ENCODE measurements at places on chromosomes 4 and X. TPM values are rescaled to one million over a fixed set of nuclear protein-coding genes. Genes with fewer than 3 reads are reported as not detected.

DNA sequence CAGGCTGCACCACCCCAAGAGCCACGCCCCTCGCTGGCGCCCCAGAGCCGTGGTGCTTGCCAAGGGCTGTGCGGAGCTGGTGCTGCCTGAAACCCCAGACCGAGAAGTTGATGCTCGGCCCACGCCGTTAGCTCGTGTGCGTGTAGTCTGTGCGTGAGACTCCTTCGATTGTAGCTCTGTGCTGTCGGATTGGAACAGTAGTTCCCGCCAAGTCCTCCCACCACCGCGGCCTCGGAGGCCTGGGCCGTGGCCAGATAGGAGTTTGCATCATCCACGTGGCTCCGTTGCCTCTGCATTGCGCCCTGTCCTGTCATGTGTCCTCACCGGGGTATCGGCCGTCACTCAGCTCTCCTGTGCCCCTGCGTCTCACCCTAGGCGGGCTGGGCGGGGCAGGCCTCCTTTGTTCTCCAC, 24.2 kb downstream of the TNIP2 start:
- peak overlapping the region; percentile 50 for H3K27ac ChIP-seq
- peaks cover 31% of the 10 kb centered on the region for H3K36me3 ChIP-seq
- H3K4me1 ChIP-seq, result no peaks in the 10 kb centered on the region
- DNase-seq, result no peak
- H3K27me3 ChIP-seq, result no peaks in the 10 kb centered on the region
- H3K4me3 ChIP-seq, result no peak overlapping the region

- no peaks in the 10 kb centered on the region for H3K4me1 ChIP-seq
- H3K27ac ChIP-seq, result no peak overlapping the region
- DNase-seq, result no peak
- no peak overlapping the region for H3K4me3 ChIP-seq
- H3K36me3 ChIP-seq, result no peaks in the 10 kb centered on the region
Measured at GRCh38 chr4:143163614-143164013, 21.1 kb upstream of the USP38 start.

RAI2 gene
- 7.2 TPM for total RNA-seq

GRCh38 chrX:50448565-50448964, 22.1 kb downstream of the DGKK start:
- DNase-seq, result no peak
- H3K4me1 ChIP-seq, result no peaks in the 10 kb centered on the region
- H3K27ac ChIP-seq, result no peak overlapping the region
- H3K4me3 ChIP-seq, result no peak overlapping the region

- H3K4me1 ChIP-seq, result no peaks in the 10 kb centered on the region
- no peak for DNase-seq
- no peak overlapping the region for H3K27ac ChIP-seq
- H3K27me3 ChIP-seq, result no peaks in the 10 kb centered on the region
Measured at GRCh38 chr4:102411408-102411807, 66.1 kb upstream of the SLC39A8 start.

- no peaks in the 10 kb centered on the region for H3K27me3 ChIP-seq
- peak overlapping the region; percentile 80 for H3K27ac ChIP-seq
- peaks cover 7% of the 10 kb centered on the region for H3K4me1 ChIP-seq
- no peak for DNase-seq
- no peaks in the 10 kb centered on the region for H3K36me3 ChIP-seq
Measured at GRCh38 chrX:105837232-105837631, 14.9 kb downstream of the NRK start.

- no peak for DNase-seq
- H3K4me3 ChIP-seq, result no peak overlapping the region
- H3K27me3 ChIP-seq, result no peaks in the 10 kb centered on the region
- H3K4me1 ChIP-seq, result no peaks in the 10 kb centered on the region
- no peak overlapping the region for H3K27ac ChIP-seq
Measured at GRCh38 chrX:42755815-42756214, 22.1 kb downstream of the PPP1R2C start.

GRCh38 chr4:150379454-150379853, 202.5 kb upstream of the MAB21L2 start:
- no peak overlapping the region for H3K27ac ChIP-seq
- H3K4me3 ChIP-seq, result no peak overlapping the region
- no peaks in the 10 kb centered on the region for H3K4me1 ChIP-seq
- no peaks in the 10 kb centered on the region for H3K27me3 ChIP-seq

DNA sequence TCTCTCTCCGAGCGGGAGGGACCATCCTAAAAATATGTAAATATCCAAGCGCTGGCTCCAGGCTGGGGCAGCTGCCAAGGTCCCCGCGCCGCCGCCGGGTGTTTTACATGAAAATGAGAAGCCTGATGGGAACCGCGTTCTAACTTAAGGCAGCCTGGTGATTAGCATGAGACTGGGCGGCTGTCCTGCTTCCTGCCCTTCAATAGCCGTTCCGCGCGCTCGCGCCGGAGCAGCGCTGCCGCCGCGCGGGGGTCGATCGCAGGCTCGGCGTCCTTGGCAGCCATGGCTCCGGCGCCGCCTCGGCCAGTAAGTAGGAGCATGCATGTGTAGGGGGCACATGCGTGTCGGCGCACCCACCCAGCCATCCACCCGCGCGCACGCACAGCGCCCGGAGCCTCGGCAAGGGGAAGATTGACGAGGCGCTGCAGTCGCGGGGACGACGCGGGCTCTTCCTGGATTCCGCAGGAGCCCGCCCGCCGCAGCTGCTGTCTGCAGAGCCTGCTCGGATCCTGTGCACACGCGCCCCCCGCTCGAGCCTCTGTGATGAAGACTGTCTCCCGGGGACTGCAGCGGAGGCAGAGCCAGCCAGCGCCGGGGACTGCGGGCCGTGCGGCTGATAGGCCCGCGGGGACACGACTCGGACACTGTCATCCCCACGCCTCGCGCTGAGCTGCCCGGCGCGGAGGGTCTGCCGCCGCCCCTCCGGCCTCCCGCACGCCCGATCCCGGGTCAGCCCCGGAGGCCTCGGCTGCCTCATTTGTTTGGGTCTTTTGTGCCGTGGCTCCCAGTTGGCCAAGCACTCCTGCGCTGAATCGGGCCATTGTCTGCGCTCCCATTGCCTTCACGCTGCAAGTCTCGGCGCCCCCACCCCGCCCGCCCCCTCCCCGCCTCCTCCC, 734 bp downstream of the STOX2 start:
- H3K36me3 ChIP-seq, result peaks cover 3% of the 10 kb centered on the region
- H3K4me1 ChIP-seq, result peaks cover 8% of the 10 kb centered on the region
- peak; percentile 50 for DNase-seq

DNA sequence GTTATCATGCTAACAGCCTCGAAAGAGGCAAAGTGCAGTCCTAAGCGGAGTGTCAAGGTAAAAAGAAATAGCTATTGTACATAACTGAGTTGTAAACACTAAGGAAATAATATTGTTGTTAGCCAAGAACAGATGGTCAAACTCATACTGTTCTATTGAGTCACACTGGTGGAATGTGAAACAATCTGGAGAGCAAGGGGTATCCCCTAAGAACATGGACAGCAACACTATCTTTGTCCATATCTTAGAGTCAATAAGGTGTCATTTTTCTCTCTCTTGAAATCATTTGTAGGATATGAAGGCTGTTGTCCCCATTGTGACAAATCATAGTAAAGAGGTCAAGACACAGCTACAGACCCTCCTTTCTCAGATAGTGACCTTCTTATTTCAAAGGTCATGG, 4.5 kb upstream of the PDGFC start:
- no peaks in the 10 kb centered on the region for H3K27me3 ChIP-seq
- DNase-seq, result no peak
- H3K36me3 ChIP-seq, result no peaks in the 10 kb centered on the region
- H3K4me1 ChIP-seq, result peaks cover 38% of the 10 kb centered on the region

DNA sequence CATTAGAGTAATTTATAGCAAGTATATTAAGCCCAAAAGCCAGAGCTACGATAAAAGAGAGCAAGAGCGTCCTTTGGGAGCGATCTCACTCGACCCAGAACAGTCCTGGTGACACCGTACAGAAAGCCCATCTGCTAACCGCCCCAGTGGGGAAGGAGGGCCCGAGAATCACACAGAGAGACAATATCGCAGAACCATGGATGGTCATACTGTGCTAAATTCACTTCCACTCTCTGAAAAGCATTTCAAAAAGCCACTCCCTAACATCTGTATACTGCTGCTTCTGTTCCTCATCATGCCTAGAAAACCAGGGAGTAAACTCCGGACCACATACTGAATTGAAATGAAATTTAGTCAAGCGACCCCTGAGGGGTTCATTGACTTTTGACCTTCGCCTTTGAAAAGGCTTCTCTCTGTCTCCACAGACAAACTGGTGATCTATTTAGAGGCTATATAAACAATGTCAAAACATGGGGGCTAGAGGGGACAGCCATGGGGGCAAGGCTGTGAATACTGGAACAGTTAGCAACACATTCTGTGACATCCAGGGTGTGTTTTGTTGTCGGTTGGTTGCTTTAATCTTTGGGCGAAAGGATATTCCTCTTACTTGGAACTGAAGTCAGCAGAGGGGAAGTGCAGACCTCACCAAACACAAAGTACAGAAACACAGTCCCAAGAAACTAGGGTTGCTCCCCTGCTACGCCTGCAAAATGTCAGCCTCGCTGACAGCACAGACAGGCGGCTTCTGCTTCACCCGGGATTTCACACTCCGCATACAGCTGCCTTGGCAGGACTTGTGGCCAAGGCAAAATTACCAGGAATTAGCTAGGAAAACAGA, 129.0 kb upstream of the RASGEF1B start:
- no peaks in the 10 kb centered on the region for H3K36me3 ChIP-seq
- no peak overlapping the region for H3K27ac ChIP-seq
- no peak overlapping the region for H3K4me3 ChIP-seq
- no peak for DNase-seq
- H3K4me1 ChIP-seq, result peaks cover 7% of the 10 kb centered on the region
- peaks cover 3% of the 10 kb centered on the region for H3K27me3 ChIP-seq

L1CAM gene
- total RNA-seq, result 1.4 TPM

DNA sequence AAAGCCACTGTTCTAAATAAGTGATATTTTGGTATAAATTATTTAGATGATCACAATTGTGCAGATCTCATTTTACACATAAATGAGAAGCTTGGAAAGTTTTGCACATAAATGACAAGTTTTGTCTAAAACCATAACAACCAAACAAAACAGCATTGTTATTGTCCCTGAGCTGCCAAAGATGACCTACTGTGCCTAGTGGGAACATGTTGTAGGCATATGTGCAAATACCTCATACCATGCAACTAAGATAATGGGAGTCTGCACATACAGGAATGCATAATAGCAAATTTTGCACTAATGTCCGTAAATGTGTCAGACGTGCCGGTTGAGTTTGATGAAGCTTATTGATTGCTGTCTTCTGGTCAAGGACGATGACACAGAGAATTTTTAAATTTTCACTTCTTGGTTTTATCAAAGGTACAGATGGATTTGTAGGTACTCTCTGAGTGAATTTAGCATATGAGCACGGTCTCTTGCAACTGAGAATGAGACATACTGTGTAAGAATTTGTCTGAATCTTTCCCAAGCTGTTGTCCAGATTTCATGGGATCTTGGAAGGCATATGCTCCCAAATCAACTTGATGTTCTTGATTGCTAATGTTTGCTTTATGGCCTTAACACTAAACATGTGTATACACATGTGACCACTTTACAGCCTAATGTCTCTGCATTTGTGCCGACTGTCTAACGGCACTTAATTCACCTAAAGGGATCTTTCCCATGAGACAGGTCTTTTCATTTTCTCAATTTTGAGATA, 1133.5 kb downstream of the FAT4 start:
- H3K27me3 ChIP-seq, result no peaks in the 10 kb centered on the region
- H3K4me1 ChIP-seq, result no peaks in the 10 kb centered on the region
- no peak for DNase-seq
- no peaks in the 10 kb centered on the region for H3K36me3 ChIP-seq

DNA sequence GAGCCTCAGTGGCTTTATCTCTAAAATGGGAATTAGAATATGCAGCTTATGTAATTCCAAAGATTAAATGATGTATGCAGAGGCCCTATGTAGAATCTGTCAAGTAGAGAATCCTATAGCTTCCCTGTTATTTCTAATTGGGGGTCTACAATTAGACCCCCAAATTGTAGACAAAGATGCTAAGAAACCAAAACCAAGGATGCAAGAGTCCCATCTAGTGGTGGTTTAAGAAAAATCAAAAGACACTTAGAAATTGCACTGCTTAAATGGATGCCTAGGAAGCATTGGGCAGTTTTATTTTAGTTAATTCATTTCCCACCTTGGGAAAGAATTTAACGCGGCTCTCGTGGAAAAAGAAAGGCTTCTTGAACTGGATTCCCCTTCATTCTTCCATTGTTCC, 115.2 kb downstream of the GABRA2 start:
- H3K27ac ChIP-seq, result no peak overlapping the region
- DNase-seq, result no peak
- H3K27me3 ChIP-seq, result peaks cover 9% of the 10 kb centered on the region
- no peak overlapping the region for H3K4me3 ChIP-seq
- no peaks in the 10 kb centered on the region for H3K36me3 ChIP-seq
- H3K4me1 ChIP-seq, result no peaks in the 10 kb centered on the region

NUDT10 gene
- 3.4 TPM for total RNA-seq

DNA sequence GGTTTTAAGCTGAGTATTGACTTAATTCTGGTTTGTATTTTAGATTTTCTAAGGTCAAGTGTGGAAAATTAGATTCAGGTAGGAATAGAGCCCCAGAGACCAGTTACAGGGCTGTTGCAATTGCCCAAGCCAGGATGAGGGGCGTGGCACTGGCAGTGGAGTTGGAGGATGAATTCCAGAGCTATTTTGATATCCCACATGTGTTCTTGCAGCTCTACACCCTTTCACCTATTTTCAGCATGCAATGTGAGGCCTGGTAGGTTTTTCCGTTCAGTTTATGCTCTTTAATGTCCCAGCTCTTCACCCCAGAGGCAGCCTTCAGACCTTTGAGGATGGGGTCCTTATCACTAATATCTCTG, 17.9 kb upstream of the OGT start:
- H3K4me3 ChIP-seq, result no peak overlapping the region
- H3K27me3 ChIP-seq, result no peaks in the 10 kb centered on the region
- H3K27ac ChIP-seq, result no peak overlapping the region

DNA sequence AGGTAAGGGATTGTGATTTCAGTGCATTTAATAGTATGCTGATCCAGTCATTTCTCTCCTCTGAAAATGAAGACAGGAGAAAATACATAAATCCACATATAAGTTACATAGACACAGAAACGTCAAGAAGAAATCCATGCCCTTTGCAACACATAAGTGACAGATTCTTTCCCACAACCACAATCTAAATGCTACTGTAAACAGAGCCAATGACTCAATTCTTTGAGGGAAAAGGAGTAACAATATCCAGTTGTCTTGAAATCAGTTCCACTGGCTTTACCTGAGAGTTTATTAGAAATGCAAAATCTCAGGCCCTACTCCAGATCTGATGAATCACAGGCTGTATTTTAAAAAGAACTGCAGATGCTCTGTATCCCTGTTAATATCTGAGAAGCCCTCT, 66.4 kb downstream of the ARAP2 start:
- H3K4me3 ChIP-seq, result no peak overlapping the region
- peaks cover 5% of the 10 kb centered on the region for H3K4me1 ChIP-seq
- H3K27me3 ChIP-seq, result no peaks in the 10 kb centered on the region
- DNase-seq, result no peak
- H3K36me3 ChIP-seq, result peaks cover 2% of the 10 kb centered on the region
- no peak overlapping the region for H3K27ac ChIP-seq

BDH2 gene
- total RNA-seq, result 96.3 TPM

- no peak overlapping the region for H3K27ac ChIP-seq
- H3K36me3 ChIP-seq, result no peaks in the 10 kb centered on the region
- H3K27me3 ChIP-seq, result peaks cover 13% of the 10 kb centered on the region
- H3K4me3 ChIP-seq, result no peak overlapping the region
Measured at GRCh38 chrX:154317391-154317995, 21.9 kb downstream of the TKTL1 start.

AKAP14 gene
- not detected for total RNA-seq

FAM53A gene
- total RNA-seq, result 2.4 TPM

GRCh38 chr4:177566691-177567090, 124.5 kb upstream of the AGA start:
- H3K4me1 ChIP-seq, result peaks cover 4% of the 10 kb centered on the region
- H3K27me3 ChIP-seq, result no peaks in the 10 kb centered on the region
- H3K4me3 ChIP-seq, result no peak overlapping the region
- no peaks in the 10 kb centered on the region for H3K36me3 ChIP-seq

PCYT1B gene
- total RNA-seq, result 29.2 TPM

MSANTD1 gene
- total RNA-seq, result 2.1 TPM

TMSB15A gene
- total RNA-seq, result 113 TPM

TMEM35A gene
- 5.8 TPM for total RNA-seq

DGKK gene
- 1.2 TPM for total RNA-seq

CTSO gene
- 3.7 TPM for total RNA-seq

All from progenitor cell of endocrine pancreas (in vitro differentiated cells).